ENCODE measurements at places on chromosomes 5 and 9.

- DNase-seq = no peak
Measured at GRCh38 chr5:126274076-126274762, 149.0 kb upstream of the GRAMD2B start.

DNA sequence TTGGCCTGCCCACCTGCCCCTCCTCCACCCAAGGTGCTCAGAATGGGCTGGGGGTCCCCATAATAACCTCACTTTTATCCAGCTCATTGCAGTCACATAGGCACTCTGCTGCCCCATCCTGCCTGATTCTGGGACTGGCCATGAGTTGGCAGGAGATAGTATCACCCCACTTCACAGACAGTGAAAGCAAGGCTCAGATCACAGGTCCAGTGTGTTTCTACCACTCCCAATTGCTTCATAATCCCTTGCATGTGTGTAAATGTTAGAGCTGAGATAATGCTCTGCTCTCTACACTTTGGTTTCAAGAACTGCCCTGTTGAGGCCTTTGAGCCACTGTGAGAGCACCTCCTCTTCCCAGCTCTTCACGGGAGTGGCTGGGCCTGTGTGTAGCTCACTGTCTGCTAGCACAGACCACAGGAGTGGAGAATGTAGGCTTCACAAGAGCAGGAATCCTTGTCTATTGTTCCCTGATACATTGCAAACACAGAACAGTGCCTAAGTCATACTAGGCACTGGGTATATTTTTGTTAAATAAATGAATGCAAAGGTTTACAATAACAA, 8.4 kb downstream of the PCYOX1L start:
- DNase-seq = no peak

DNA sequence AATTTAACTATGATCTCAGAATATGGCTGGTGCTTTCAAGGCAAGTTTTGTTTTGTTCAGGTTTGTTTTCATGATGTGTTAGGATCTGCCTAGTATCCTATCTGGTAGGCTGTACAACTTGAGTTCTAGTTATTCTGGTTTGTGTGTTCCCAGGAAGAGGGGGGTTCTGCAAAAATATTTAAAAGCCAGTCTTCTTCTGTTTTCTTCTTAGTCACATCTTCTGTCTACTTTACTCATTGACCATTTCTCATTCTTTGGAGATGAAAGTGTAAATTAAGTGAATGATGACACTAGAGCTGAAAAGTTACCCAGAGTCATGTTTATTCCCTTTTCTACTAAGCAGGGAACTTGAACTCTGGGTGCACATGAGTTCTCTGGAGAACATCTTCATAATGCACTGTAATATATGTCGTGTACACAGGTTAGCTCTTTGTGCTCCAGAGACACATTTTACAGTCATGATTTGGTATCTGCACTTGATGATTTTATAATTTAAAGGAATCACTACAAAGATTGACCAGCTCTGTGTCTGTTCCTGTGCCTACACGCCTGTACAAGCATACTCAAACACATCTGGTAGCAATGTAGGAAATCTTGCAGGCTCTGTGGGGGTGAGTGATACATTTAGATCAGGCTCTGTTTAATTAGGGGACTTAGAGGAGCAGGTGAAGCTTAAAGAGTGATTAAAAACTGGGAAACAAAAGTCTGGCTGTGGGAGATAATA, 5.0 kb downstream of the SMAD5 start:
- DNase-seq = no peak

- no peak for DNase-seq
Measured at GRCh38 chr5:41527201-41527779, 16.9 kb upstream of the PLCXD3 start.

- DNase-seq = no peak
Measured at GRCh38 chr9:135810806-135811575, 96.4 kb downstream of the CAMSAP1 start.

All from activated effector memory CD4-positive, alpha-beta T cell treated with Interleukin-2 at 50 U/mL for 16 hours (primary cell).